ENCODE measurements at places on chromosomes 2 and 18. TPM values are rescaled to one million over a fixed set of nuclear protein-coding genes. Genes with fewer than 3 reads are reported as not detected.

The CDH19 gene
- 0.72 TPM for total RNA-seq

The KLHL41 gene
- total RNA-seq: 0.15 TPM

The APOB gene
- 0.14 TPM for total RNA-seq

The ST6GAL2 gene
- 13.1 TPM for total RNA-seq

The IGFBP5 gene
- total RNA-seq: 0.16 TPM

The SERPINB8 gene
- total RNA-seq: 8.2 TPM

The CD8B gene
- not detected for total RNA-seq

The ABCA12 gene
- total RNA-seq: 0.23 TPM
